Hair follicle dermal papilla cell (primary cell): ENCODE measurements at places on chromosomes 1 and 21. TPM values are rescaled to one million over a fixed set of nuclear protein-coding genes. Genes with fewer than 3 reads are reported as not detected.

TPTE gene
- total RNA-seq = not detected in 2 replicates

CFHR4 gene
- not detected in 2 replicates for total RNA-seq

WNT2B gene
- total RNA-seq = 5.8 and 9.5 TPM in 2 replicates

SPRR2E gene
- total RNA-seq = not detected in 2 replicates

IFI44L gene
- 8.5 and 20.0 TPM in 2 replicates for total RNA-seq

MAN1C1 gene
- total RNA-seq = 15.8 and 16.9 TPM in 2 replicates

CYP4A11 gene
- total RNA-seq = not detected in 2 replicates

LIPI gene
- not detected in 2 replicates for total RNA-seq

ILF2 gene
- total RNA-seq = 116 and 124 TPM in 2 replicates

ERRFI1 gene
- total RNA-seq = 22.1 and 27.9 TPM in 2 replicates

LEMD1 gene
- not detected in 2 replicates for total RNA-seq

C8B gene
- not detected in 2 replicates for total RNA-seq

AIDA gene
- total RNA-seq = 60.7 and 62.1 TPM in 2 replicates

TBX15 gene
- total RNA-seq = 62.8 and 78.7 TPM in 2 replicates
